ENCODE measurements at places on chromosomes 6 and 20. TPM values are rescaled to one million over a fixed set of nuclear protein-coding genes. Genes with fewer than 3 reads are reported as not detected.

Gene PGC
- total RNA-seq = not detected

Gene ID1
- total RNA-seq = 27.9 TPM

Gene LKAAEAR1
- not detected for total RNA-seq

Gene TFAP2D
- not detected for total RNA-seq

Gene PPIL6
- total RNA-seq = 0.71 TPM

Gene LAMP5
- not detected for total RNA-seq

Gene HTR1E
- total RNA-seq = not detected

Gene SOX4
- 24.2 TPM for total RNA-seq

Gene FRS3
- 2.2 TPM for total RNA-seq

Gene HAO1
- total RNA-seq = not detected

Gene CD164
- total RNA-seq = 138 TPM

Gene TAF4
- 9.0 TPM for total RNA-seq

Gene SLC17A4
- not detected for total RNA-seq

Gene DPPA5
- not detected for total RNA-seq

Gene ADGRG6
- total RNA-seq = 45.7 TPM

Gene CHRNA4
- not detected for total RNA-seq

DNA sequence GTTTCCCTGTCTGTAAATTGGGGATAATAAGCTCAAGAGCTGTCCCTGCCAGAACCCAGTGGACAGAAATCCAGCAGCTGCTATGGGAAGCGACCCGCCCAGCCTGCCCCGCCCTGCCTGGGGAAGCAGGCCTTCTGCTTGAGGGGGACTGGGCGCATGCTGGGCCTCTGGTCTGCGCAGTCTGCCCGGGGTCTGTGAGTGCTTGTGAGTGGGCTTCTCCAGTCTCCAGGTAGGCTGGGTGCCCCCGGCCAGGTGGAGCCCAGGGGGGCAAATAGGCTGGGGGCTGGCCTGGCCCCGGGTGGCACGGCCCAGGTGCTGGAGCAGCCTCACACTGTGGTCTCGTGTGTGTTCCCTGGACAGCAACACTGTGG, 648 bp upstream of the RBBP8NL start:
- no peak for DNase-seq

GRCh38 chr6:75368151-75368779, 83.7 kb upstream of the TMEM30A start:
- no peak for DNase-seq

GRCh38 chr6:129954749-129955431, 63.5 kb upstream of the L3MBTL3 start:
- DNase-seq = peak; percentile 53

- DNase-seq = no peak
These were observed 84.2 kb upstream of the ENPP5 start for GRCh38 chr6:46254946-46255345.

DNA sequence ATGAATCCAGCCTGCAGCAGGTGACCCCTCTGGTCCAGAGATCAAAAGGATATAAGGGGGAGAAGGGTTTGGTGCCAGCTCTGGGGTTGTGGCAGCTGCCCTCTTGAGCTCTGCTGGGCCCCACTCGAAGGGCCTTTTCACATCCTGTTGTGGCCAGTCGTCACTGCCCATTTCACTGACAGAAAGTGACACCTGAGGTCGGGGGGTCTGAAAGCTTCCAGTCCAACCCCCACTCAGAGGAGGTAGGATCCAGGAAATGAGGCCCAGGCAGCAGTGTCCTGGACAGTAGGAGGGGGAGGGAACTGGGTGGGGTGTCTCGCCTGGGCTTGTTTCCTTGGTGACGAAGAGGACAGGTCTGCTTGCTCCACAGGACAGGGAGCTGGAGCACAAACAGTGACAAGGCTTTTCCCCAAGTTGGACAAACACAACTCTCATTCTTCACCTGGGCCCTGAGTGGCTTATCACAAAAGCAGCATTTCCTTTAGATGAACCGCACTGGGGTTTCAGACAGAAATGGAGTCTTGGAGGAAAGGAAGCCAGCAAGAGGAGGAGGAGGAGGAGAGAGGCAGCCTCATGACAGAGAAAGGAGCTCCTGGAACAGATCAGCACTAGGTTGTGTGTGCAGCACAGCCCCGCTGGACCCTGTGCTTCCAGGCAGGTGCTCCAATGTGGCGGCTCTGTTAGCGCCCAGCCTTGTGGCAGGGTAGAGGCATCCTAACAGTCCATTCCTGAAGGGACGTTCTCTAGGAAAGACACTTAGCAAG, 11.0 kb downstream of the FRS3 start:
- DNase-seq = no peak

DNA sequence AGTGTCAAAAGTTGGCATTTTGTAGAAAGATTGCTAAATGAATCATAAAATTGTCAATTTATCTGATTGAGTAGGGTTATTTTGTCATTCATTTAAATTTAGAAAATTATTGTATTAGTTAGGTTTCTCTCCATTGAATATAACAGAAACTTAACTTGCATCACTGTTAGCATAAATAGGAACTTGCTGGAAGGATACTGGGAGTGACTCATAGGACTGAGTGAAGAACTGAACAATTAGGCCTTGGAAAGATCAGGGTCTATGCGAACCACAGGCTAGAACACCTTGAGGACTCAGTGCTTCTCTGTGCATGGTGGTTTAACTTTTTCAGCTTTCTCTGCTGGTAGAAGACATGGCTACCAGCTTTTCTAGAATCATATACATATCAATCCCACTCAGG, 67.7 kb upstream of the IFNGR1 start:
- DNase-seq = no peak

DNA sequence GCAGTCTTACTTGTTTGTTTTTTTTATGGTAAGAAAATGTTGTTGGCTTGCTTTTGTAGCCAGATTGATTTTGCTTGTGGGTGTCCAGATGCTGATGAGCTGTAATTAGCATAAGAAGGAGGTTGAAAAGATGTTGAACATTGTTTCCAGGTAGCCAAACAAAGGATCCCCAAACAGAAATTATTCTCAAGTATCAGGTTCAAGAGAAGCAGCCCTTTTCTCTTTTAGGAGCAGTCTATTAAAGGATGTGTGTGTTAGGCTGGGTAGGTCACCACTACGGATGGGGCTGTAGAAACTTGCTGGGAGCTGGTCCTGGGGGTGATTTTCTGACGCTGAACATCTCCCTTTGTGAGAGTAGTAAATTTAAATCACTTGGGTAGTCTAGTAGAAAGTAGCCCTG, 86.9 kb upstream of the VSTM2L start:
- no peak for DNase-seq

DNA sequence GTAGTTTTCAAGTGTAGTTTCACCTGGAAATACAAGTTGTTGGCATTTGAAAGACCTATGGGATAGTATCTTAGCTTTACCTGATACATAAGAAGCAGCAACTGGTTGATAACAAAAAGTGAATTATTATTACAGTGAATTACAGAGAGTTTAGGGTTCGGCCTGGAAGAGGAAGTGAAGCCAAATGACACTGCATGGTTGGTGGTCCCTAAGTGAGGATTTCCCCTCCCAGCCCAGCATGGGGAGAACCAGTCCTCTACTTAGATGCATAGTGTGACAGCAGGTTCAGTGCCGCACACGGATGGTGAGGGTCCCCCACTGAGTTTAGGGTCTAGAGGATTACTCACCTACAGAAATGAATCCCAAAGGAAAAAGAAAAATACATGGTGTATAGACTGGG, 18.1 kb downstream of the HLA-DPB1 start:
- no peak for DNase-seq

DNA sequence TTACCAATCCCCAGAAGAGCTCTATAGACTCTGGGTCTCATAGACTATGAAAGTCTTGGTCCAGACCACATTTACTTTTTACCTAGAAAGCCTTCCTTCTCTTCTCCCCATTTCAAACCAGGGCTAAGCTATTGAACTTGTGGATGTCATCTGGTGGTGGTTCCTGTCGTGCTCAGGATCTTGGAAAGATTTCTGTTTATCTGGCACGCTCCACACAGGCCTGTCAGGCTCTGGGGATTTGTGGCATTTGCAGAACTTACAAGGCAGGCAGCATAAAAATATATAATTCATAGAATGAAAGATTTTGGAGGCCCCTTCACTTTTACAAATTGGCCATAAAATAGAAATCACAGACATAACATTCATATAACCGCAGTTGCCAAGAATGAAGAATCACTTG, 188.1 kb downstream of the UST start:
- no peak for DNase-seq

GRCh38 chr6:65790666-65791065, 83.6 kb upstream of the EYS start:
- no peak for DNase-seq

- DNase-seq = no peak
These were observed 16.6 kb upstream of the ZNF831 start for GRCh38 chr20:59146780-59147565.

DNA sequence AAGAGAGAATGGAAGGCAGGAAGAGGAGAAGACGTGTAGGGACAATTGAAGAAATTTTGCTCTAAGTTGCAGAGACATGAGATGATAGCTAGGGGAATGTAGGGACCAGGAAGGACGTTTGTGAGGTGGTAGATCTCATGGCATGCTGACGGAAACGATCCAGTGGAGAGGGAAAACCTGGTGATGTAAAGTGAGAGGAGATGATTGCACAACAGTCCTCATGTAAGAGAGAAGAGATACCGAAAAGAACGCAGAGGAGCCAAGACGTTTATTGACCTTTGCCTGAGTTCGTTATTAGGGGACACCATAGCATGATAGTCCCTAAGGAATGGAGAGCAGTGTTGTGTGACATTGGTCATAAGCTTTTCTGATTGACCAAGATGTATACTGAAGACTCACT, 55.3 kb downstream of the IGF2R start:
- DNase-seq = no peak

GRCh38 chr6:108778421-108779186, 69.6 kb upstream of the ARMC2 start:
- DNase-seq = no peak

- peak; percentile 86 for DNase-seq
These were observed at the start of gene ITCH for GRCh38 chr20:34363062-34363464. ITCH (plus strand) TSS chr20:34363273; CDS start chr20:34393812, 30,539 bp downstream.

GRCh38 chr6:8137529-8137939, 35.2 kb upstream of the EEF1E1 start:
- DNase-seq = no peak

GRCh38 chr6:46013639-46014038, 2.0 kb downstream of the CLIC5 start:
- no peak for DNase-seq

- DNase-seq = no peak
These were observed 81.2 kb downstream of the KCNQ5 start for GRCh38 chr6:72703093-72703492.

DNA sequence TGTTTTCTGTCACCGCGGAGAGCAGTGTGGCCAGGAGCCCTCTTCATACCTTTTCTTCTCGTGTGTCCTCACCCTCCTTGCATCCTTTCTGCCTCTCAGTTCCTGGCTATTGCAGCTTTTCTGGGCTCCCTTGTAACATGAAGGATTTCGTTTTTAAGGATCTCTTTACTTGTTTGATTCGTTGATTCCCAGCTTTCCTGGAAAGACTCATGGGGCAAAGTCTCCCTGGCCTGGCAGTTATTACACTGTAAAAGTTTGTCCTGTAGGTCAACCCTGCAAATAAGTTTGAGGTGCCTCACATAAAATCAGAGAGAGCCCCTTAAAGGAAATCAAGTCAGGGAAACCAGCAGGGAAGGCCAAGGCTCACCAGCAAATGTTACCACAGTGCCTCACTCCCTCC, 70.1 kb downstream of the ISM1 start:
- no peak for DNase-seq

DNA sequence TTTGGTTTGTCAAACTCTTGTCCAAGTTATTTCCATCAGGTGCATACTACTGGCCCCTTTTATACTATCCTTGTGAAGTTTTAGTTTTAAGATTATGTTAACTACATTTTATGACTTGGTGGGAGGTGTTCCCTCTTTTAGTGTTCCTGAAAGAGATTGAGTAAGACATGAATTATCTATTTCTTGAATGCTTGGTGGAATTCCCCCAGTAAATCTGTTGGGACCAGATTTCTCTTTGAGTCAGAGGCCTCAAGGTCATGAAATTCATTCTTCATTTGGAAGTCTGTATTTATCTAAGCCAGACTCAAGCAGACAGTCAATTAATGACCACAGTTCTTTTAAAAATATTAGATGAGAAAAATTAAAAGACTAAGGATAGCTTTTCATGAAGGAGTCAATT, 81.3 kb downstream of the MOXD1 start:
- peak; percentile 55 for DNase-seq

DNA sequence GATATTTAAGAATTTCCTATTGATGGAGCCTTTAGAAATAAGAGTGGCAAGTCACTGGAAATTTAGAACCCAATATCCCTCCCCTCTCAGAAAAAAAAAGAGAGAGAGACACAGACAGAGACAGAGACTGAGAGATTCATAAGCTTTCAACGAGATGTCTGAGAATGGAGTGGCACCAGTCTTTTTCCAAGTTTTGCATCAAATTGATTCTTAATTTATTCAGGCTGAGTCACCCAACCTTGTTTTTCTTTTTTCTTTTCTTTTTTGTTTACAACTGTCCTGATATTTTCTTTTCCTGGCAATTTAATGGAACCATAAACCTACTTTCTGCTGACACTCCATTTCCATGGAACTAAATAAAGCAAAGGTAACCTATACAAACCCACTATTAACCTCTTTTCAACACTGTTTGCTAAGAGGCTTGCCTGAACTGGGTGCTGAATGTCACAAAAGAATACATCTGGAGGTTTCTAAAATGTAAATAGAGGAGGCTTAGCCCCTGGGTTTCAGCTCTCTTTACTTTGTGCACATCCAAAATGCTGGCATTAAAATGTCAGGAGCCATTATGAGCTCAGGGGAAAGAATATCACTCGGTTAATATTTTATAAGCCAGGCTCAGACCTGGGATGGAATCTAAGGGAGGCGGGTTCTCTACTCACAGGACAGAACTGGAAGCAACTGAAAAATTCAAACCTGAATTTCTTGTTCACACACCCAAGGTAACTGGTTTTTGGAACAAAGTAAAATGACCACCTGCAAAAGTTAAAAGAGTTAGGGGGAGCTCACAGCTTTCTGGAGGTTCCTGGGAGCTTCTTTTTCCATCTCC, 100.8 kb downstream of the BFSP1 start:
- no peak for DNase-seq

GRCh38 chr6:36506611-36507010, 40.7 kb downstream of the STK38 start:
- no peak for DNase-seq

GRCh38 chr6:156440688-156441087, 336.5 kb upstream of the ARID1B start:
- DNase-seq = no peak

DNA sequence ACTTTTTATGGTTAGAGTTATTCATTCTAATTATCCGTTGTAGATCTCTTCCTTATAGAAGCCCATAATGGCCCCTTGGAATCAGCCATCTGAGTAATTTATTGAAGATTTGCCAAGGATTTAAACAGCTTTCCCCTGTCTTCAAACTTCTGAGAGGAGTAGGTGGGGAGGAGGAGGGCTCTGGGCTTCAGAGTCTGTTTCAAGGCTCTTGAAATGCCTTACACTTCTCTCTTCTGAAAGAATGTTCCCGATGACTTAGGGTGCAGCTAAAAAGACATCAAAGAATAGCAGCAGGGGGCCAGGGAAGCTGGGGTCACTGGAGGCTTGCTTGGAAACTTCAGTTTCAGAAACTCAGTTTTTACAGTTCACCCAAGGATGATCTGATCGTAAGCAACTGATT, 165.3 kb downstream of the ZDHHC14 start:
- DNase-seq = no peak

- DNase-seq = peak; percentile 40
These were observed 602.9 kb upstream of the ARID1B start for GRCh38 chr6:156174031-156174890.

GRCh38 chr6:85942844-85943243, 300.2 kb upstream of the SYNCRIP start:
- DNase-seq = no peak

Measured in foreskin keratinocyte (primary cell).